ENCODE measurements at places on chromosomes 3 and 15.
A peak's percentile ranks its signal among the peaks of the same experiment; 100 is the strongest.

DNA sequence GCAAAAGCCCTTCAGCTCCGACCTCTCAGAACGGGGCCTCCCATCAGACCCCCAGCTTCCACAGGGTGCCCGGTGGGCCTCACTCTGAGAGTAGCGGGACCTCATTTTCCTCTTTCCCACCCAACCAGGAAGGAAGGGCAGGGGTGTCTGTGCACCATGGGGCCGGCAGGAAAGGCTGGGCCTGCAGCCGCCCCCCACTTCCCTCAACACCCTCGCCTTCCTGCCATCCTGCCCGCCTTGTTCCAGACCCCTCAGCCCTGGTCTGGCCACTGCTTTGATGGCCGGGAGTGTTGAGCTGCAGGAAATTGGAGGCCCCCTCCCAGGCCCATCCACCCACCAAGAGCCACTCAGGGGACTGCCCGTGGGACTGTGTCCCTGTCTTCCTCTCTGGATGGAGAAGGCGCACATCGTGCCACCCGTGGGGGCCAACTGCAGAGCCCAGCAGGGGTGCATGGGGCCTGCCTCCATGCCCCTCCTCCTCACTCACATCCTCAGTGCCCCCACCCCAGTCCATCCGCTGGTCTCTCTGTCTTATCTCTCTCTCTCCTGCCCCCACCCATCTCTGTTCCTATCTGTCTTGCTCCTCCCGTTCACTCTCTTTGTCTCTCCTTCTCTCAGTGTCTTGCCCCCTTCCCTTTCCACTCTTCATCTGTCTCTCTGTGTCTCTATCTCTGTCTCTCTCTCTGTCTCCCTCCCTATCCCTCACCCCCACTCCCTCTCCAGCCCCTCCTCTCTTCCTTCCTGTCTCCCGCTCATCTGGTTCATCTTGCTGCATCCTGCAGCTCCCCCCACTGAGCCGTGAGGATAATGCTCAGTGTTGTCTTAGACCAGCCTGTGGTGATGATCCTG, 1.8 kb upstream of the PLXND1 start:
- DNase-seq = no peak

DNA sequence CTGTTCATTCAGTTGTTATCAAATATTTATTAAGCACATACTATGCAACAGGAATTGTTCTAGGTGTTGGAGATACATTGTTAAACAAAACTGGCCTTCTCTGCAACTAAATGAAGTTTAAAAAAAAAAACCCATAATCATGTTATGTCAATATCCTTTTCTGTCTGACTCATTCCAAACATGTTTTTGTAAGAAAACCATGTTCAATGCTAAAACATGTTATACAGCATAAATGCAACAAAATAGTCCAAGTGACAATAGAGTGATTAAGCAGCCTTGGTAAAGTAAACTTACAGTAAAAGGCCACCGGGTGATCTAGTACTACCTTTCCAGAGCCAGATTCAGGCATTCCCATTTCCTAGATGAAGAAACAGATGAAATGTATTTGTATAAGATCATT, 278.0 kb upstream of the NECTIN3 start:
- DNase-seq = no peak

DNA sequence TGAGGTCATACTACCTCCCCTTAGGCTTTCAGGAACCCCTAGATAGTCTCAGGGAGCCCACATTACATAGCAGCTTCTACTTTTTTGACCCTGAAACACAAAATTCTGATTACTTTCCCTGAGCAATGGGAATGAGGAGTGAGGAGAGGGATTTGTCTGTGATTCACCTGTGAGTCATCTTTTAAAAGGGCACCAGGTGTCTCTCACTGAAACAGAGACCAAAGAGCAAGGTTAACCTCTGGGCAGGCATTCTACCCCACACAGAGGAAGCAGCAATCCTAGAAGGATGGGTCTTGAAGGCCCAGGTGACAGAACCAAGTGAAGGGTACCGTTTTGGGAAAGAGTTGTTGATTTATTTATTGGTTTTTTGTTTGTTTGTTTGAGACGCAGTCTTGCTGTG, 31.1 kb upstream of the UBE2E2 start:
- no peak for DNase-seq

DNA sequence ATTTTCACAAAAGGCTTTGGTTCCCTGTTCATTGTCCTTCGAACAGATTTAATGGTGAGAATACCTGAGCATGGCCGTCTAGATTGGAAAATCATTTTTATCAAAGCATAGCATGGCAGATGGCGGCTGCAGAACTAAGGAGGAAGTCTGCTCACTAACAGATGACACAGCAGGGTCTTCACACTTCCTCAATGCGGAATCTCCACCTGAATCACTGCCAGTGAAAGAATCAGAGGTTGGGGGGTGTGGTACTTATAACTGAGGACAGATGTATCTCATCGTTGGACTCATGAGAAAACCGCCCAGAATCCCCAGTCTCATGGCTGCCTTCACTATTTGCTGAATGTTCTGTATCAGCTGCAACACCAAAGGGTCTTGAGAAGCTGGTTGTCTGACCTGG, 31.6 kb upstream of the PYGO1 start:
- no peak for DNase-seq

- DNase-seq = no peak
Observed at GRCh38 chr15:67130673-67131601, 65.5 kb downstream of the SMAD3 start.

DNA sequence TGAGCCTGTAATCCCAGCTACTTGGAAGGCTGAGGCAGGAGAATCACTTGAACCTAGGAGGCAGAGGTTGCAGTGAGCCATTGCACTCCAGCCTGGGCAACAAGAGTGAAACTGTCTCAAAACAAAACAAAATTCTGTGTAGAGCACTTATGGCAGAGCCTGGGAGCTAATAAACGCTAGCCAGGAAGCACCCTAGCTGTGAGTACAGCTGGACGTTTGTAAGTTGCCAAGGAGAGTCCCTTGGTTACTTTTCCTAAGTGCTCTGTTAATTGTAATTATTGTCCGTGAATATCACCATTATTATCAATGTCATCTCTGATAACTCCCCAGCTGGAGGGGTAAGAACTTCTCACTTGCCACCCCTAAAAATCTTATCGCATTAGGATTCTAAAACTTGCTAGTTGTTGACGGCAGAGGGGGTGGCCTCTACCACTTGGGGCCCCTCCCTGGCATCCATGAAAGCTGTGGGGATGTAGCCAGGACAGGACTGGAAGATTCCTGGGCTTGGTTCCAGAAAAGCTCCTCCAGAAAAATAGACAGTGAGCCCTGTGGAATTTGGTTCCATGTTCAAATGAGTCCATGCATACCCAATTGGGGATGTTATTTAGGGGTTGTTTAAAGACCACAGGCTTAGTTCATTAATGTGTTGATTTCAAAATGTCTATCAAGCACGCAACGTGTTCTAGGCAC, 9.9 kb upstream of the KLHL25 start:
- no peak for DNase-seq

GRCh38 chr3:11613319-11613718, 30.4 kb downstream of the VGLL4 start:
- no peak for DNase-seq

- no peak for DNase-seq
Observed at GRCh38 chr15:90931575-90931827, 848 bp downstream of the HDDC3 start.

DNA sequence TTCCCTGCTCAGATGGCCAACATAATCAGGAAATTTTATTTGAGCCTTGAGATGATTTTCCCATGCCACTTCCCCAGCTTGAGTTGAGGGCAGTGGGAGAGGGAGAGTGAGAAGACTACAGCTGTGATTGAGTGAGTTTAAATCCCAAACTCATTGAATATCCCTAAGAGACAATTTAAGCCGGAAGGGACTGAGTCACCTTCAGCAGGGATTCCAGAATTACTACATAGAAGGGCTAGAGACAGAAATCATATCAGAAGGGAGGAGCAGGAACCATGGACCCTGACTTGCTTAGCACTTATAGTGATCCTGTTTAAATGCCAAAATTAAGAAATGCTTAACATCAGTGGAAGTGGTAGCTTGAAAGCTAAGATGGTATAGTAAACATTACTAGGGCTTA, 312.2 kb upstream of the SLCO3A1 start:
- no peak for DNase-seq

DNA sequence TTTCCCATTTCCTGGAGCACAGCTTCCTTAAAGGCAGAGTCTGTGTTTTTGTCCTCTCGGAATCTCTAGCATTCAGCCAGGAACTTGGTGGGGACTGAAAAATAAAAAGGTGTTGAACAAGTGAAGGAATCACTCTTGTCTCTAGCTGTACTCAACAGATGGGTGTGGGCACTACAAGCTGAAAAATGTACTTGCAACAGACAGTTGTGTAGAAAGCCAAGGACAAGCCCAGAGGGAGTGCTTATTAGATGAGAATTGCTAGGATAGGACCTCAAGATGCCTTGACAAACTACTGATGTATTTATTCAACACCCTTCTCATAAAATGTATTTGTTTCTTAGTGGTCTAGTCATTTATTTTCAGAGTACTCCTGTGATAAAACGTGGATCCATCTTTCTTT, 95.1 kb downstream of the CHCHD6 start:
- no peak for DNase-seq

DNA sequence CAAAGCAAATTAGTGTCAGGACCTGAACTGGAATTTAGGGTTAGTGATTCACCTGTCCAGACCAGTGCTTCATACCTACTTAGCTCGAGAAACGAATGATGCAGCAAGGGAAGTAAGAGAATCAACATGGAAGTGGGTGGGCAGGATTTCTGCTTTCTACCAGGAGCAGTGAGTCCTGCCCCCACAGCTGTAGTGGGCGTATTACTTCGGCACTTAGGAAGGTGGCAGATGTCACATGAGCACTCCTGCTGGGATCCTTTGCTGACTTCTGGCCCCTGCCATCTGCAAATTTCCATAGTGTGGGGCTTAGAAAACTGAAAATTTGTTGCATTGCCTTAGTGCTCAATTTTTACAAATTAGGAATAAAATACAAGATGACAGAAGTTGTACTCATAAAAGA, 31.2 kb downstream of the RYR3 start:
- DNase-seq = no peak

GRCh38 chr3:53075743-53076140, 29.9 kb upstream of the SFMBT1 start:
- DNase-seq = no peak

- DNase-seq = no peak
Observed at GRCh38 chr3:151787626-151788025, 26.3 kb upstream of the AADAC start.

- no peak for DNase-seq
Observed at GRCh38 chr15:98221144-98221543, 260.6 kb downstream of the ARRDC4 start.

DNA sequence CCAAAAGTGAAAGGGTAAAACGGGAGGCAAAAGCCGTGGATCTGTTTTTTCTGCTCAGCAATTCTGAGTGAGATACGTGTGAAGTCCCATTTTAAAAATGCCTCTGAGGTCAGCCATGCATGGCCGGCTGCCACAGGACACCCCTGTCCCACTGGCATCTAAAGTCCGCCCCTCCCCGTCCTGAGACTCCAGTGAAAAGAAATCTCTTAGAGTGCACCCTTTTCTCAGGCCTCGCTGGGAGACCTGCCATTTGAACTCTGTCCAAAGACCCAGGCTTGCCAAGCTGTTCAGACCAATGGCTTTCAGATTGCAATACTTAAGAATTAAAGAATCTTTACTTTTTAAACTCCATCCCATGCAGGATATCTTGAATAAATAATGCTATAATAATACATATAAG, 61.0 kb upstream of the SLC24A5 start:
- DNase-seq = no peak

DNA sequence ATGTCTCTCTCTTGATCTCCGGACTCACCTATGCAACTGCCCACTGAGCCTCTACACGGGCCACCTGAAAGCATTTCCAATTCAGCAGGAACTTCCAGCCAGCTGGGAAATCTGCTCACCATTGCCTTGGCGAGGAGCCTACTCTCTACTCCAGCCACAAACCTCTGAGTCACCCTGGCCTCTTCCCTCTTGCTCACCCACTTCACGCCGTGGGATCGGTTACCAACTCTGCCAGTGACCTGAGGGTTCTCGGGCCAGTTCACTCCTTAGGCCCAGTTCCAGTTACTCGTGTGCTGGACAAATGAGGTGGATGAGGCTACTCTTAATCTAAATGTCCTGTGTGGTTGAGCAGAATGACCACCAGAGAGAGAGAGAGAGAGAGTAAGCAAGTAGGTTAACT, 70.1 kb downstream of the CEMIP start:
- DNase-seq = no peak

GRCh38 chr15:44426975-44427755, at the start of gene CTDSPL2:
Gene CTDSPL2, plus strand, starts transcription at chr15:44427629. Its CDS starts 31,386 bp downstream, at chr15:44459015.
- peak; percentile 93 for DNase-seq

GRCh38 chr3:67421912-67422311, 232.5 kb downstream of the SUCLG2 start:
- no peak for DNase-seq

DNA sequence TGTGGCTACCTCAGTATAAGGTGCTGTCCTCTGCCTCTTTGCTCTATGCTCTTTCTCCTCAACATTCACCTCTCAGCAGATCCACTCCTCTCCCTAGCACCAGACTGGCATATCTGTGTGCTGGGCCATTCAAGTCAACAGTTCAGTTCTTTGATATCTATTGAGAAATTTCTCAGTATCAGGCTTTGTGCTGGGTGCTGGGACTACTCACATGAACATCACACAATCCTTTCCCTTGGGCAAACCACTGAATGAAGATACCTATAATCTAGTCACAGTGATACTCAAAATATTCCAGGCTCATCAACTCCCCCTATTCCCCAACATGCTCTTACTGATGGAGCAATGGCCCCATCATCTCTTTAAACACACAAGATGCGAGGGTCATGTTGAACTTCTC, 120.8 kb downstream of the RPL22L1 start:
- DNase-seq = no peak

- no peak for DNase-seq
Observed at GRCh38 chr3:156334841-156335545, 214.6 kb downstream of the KCNAB1 start.

DNA sequence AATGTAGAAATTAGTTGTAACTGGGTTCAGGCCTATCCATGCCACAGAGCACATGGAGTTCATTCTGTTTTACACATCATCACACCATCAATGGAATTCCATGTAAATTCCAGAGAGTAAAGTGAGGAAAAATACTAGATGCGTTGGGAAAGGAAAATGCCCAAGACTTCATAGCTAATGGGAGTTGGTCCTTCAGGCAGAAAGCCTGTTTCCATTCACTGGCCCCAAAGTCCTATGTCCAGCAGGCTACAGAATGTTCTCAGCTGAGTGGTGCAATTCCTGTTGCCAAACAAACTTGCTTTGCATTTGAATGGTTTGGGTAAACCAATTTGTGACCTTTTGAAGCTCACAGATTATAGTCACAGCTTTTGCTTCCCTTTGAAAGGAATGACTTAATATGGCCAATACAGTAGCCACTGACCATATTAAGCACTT, 164.6 kb upstream of the PFN2 start:
- no peak for DNase-seq

- no peak for DNase-seq
Observed at GRCh38 chr3:30496066-30496966, 110.1 kb upstream of the TGFBR2 start.

GRCh38 chr3:161025911-161026310, 79.2 kb downstream of the B3GALNT1 start:
- no peak for DNase-seq

GRCh38 chr3:8421267-8421666, 80.4 kb upstream of the LMCD1 start:
- peak; percentile 13 for DNase-seq

Measured in CD4-positive, CD25-positive, alpha-beta regulatory T cell (primary cell).